GM12864 (cell line): ENCODE measurements at places on chromosomes 3 and 15.

DNA sequence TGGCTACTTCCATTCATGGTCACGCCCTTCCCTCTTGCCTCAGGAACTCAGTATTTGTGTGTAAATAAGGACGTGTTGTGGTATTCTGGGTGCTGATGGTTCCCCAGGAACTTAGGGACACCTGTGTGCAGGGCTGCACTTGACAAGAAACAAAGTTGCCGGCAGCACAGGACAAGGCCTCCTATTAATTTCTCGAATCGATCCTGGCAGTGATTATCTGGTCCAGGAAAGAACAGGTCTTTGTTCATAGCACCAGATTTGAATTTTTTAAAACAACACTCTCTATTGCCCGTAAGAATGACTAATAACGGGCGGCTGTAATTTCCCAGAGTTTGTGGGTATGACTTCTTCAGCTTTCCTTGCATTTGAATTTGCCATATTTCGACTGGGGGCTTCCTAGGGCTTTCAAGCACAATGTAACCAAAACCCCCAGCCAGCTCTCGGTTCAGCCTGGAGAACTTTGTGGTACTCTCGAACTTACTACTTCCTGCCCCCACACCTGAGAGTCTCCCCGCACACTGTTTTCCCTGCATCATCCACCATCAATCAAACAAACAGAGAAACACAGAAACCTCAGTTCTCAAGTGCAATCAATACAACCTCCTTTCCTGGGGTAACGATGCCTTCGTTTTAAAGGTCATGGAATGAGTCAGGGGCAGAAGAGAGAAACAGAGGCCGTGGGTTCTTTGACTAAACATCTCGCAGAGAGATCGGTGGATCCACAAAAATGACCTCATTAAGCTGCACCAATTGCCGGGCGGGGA is 241.7 kb upstream of the ICE2 start:
- DNase-seq: peak; percentile 60

DNA sequence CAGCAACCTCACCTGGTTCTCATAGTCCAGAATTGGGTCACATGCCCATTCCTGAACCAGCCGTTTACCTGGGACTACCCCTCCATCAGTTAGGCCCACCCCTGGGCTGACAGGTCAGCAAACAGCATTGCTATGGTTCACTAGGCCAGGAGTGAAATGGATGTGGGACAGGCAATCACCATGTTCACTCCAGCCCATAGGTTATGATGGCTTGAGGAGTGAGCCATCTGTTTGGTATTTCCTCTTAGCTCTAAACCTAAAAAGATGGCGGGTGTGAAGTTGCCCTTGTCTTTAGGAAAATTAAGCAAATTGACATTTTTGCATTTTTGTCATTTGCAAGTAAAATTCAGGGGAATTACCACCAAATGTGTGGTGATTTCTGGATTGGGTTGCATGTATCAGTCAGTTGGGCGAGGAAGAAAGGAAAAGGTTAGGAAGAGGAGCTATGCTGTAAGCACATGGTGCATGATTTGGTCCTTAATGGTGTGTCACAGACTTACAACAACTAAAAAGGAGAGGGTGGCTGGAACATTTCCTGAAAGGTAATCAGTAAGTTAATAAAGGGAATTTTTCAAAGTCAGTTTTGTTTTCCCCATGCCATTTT is 17.2 kb downstream of the NXPE3 start:
- DNase-seq: no peak

- DNase-seq: no peak
These were observed 5.3 kb downstream of the PLA2G4D start for GRCh38 chr15:42088801-42089640.

GRCh38 chr3:152301745-152302181 is 33.0 kb downstream of the MBNL1 start:
- DNase-seq: no peak

DNA sequence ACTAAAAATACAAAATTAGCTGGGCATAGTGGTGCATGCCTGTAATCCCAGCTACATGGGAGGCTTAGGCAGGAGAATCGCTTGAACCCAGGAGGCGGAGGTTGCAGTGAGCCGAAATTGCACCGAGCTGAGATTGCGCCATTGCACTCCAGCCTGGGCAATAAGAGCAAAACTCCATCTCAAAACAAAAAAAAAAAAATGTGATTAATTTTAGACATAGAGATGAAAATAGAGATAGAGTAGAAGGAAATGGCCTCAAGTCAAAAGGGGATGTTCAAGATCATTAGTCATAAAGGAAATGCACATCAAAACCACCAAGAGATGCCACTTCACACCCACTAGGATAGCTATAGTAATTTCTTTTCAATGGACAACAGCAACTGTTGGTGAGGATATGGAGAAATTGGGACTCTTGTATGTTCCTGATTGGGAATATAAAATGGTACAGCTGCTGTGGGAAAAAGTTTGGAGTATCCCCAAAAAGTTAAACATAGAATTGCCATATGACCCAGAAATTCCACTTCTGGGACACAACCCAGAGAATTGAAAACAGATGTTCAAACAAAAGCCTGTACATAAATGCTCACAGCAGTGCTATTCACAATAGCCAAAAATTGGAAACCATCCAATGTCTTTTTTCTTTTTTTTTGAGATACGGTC is 55.4 kb downstream of the ABHD2 start:
- DNase-seq: no peak

DNA sequence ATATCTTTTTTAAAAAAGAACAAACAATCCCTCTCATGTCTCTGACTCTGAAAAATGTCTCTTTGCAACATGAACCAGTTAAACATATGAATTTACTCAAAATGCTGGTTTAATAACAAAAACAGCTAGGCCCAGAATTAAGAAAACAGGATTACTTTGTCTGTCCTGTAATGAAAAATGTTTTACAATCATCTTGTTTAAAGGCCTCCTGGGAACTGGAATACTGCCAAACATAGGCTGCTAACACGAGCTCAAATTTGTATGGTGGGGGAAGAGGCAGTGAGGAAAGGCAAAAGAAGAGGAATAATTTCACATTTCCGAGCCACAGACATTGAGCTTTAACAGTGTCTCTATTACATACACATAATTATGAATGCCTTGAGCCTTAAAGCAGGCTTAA is 61.7 kb upstream of the PPIB start:
- DNase-seq: no peak
